Amniotic epithelial cell (primary cell): ENCODE measurements at places on chromosomes 12 and 14.

GRCh38 chr14:44286201-44286600, 220.9 kb downstream of the FSCB start:
- no peak for DNase-seq

DNA sequence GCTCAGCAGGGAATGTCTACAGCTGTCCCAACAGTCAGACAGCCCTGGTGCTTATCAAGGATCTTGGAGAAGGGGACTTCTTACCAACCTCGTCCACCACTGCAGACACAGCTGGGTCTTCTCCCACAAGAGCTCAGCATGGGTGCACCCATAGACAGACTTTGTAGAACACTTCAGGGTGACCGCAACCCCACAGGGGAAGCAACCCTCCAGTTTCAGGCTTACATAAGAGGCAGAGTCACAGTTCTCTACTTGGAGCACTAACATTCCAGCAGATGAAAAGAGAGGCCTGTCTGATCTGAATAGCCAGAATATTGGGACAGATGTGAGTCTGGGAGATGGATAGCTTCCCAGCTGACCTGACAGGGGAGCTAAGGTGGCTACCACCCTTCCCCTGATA, 3.5 kb upstream of the CLEC1A start:
- DNase-seq = no peak

DNA sequence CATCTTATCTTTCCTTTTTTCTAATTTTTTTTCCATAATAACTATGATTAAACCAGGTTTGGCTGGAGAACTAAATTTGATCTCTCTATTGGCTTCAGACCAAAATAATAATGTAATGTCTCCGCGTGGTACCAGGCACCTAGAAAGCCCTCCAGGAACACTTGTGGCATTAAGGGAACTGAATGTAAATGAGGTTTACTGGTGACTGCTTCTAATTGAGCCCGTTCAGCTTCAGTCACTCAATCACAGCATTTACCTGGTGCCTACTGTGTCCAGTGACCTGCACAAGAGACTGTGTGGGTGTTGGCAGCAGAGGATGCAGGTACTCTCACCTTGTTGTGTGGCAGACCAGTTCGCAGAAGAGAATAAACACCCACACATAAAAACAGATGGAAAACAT, 302.5 kb downstream of the DPF3 start:
- DNase-seq = no peak

DNA sequence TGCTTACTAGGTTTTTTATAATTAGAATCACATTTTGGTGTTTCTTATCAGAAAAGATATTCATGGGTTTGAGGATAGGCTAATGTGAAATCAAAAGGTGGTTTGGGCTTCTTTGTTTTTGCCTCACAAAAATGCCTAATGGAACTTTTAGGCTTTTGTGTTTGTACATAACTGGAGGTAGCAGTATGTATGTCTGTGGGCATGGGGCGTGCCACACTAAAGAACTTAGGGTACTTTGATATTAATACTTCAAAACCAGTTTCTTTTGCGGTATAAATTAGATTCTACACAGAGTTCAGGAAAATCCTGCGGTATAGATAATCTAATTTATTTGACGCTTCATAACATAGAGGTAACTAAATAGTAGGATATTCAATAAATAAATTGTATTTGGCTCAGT, 1.9 kb downstream of the ETV6 start:
- DNase-seq = no peak

GRCh38 chr14:24368562-24369252, 723 bp downstream of the NFATC4 start:
- DNase-seq = peak; percentile 45

GRCh38 chr14:65302571-65303189, 109.8 kb upstream of the FUT8 start:
- peak; percentile 44 for DNase-seq

DNA sequence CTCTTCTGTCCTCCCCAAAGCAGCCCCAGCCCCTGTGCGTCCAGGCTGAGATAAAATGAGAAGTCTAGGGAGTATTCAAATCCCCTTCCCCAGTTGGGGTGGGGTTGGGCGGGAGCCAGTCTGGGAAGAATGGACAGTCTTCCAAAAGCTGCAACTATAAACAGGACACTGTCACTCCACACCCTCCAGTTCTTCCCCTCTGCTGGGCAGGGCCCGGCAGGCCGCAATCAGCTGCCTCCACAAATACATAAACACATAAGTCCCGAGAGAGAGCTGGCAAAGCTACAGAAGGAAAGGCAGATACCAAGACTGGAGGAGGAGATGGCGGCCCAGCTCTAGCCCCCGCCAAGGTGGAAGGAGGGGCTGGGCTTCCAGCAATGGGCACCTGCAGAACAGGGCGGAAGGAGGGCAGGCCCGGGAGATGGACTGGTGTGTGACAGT, 12.7 kb downstream of the LTBP2 start:
- DNase-seq = peak; percentile 52

- DNase-seq = no peak
Observed at GRCh38 chr12:114868995-114869834, 185.2 kb upstream of the TBX3 start.

- DNase-seq = peak; percentile 40
Observed at GRCh38 chr14:70002589-70003346, 123.6 kb downstream of the SMOC1 start.

DNA sequence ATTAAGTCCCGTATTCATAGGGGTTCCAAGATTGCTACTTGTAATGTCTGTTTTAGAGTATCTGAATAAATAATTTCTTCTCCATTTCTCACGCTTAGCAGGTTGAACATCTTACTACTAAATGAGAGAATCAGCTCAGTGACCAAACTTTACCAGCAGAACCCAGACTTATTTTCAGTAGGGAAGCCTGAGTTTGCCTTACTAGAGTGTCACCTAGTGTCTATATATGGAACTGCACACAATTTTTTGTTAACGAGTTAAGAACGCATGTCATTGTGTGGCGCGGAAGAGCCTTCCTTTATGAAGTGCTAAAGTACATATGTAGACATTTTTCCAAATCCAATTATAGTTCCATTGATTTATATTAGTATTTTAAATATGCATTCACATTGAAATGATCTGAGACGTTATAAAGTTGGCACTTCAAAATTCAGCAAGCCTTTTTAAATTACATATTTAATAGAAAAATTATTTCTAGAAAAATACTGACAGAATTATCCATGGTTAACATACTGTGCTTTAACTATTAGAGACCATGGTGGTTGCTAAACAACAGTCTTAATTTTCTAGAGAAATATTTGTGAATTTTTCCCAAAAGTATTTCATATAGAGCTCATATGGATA, 88.3 kb downstream of the RPS29 start:
- DNase-seq = peak; percentile 67

DNA sequence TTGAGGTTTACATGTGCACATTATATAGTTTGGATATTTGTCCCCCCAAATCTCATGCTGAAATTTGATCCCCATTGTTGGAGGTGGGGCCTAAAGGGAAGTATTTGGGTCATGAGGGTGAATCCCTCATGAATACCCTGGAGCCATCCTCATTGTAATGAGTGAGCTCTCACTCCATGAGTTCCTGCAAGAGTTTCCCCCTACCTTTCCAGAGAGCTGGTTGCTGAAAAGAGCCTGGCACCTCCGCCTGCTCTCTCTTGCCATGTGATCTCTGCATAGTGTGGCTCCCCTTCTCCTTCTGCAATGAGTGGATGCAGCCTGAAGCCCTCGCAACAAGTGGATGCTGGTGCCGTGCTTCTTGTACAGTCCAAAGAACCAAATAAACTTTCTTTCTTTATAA, 234.3 kb upstream of the DIO2 start:
- no peak for DNase-seq

DNA sequence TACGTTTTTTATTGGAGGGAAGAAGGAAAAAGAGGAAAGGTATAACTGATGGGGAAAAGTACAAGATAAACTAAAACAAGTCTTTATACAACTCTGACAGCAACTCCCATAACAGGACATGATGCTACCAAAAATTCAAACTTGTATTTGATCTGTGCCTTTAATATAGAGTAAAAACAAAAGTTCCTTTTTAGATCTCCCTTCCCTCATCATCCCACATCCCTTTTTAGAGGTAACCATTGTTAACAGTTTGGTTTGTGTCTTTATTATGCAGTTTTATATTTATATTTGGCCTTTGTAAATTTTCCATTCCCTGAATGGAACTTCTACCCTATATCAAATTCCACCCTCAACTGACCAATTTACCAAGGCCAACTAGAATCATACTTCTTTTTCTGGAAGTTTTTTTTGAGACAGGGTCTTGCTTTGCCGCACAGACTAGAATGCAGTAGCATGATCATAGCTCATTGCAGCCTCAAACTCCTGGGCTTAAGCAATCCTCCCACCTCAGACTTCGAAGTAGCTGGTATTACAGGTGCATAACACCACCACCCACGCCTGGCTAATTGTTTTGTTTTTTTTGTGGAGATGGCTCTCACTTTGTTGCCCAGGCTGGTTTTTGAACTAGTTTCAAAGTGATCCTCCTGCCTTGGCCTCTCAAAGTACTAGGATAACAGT, 36.9 kb downstream of the RAB21 start:
- DNase-seq = no peak

DNA sequence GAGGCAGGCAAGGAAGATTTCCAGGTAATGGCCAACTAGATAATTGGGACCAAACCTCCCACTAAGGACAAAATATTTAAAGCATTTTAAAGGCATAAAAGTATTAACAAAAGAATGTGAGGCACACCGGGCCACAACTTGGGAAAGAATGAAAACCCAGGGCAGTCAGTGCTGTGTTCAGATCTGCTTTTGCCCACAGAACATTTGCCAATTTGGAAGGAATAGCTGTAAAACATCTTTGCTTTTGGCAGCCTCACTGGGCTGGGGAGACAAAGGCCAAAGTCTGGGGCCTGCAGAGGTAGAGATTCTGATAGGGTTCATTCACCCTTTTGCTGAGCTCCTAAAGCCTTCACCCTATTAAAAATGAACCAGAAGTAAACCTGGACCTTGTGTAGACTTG, 82.3 kb downstream of the SYNE3 start:
- no peak for DNase-seq

DNA sequence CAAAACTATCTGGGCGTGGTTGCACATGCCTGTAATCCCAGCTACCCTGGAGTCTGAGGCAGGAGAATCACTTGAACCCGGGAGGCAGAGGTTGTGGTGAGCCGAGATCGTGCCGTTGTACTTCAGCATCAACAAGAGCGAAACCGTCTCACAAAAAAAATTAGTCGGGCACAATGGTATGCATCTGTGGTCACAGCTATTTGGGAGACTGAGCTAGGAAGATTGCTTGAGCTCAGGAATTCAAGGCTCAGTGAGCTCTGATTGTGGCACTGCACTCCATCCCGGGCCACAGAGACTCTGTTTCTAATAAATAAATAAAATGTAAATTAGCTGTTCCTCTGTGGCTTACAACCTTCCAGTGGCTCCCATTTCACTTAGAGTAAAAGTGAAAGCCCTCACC, 28.0 kb downstream of the RCOR1 start:
- DNase-seq = peak; percentile 66

DNA sequence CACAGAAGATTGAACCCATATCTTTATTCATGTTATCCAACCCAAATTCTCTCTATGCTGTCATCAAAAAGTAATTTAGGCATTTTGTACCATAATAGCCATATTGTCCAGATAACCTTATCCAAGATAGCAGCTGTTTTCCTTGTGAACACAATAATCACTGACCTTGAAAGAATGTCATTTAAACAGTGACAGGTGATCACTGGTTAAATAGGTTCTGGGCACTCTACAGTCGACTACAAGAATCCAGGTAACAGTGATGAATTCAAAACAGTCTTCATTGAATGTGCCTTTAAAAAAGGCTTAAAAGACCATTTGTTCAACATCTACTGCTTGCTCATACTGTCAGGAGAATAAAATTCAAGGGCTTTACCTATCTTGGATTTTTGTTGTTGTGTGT, 4.6 kb upstream of the SPX start:
- DNase-seq = no peak

- DNase-seq = no peak
Observed at GRCh38 chr12:115885040-115885690, 392.3 kb downstream of the MED13L start.

DNA sequence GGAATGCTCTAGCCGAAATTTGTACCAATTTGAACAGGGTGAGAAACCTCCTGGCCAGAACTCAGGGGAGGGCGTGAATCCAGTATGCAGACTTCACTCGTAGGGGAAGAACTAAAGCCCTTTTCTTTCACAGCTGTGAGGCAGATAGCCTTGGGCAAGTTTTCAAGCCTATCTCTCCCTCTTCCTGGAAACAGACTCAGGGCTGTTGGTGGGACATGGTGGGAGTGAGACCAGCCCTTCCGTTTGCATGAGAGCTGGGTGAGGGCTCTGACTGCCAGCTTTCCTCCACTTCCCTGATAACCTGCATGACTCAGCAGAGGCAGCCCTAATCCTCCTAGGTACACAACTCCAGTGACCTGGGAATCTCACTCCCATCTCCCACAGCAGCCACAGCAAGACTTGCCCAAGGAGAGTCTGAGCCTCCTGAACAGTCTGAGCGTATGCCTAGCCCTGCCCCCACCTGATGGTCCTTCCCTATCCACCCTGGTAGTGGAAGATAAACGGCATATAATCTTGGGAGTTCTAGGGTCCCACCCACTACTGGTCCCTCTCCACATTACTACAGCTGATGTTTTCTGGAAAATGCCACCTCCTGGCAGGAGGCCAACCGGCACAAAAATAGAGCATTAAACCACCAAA, 170.1 kb upstream of the AMIGO2 start:
- DNase-seq = peak; percentile 47

DNA sequence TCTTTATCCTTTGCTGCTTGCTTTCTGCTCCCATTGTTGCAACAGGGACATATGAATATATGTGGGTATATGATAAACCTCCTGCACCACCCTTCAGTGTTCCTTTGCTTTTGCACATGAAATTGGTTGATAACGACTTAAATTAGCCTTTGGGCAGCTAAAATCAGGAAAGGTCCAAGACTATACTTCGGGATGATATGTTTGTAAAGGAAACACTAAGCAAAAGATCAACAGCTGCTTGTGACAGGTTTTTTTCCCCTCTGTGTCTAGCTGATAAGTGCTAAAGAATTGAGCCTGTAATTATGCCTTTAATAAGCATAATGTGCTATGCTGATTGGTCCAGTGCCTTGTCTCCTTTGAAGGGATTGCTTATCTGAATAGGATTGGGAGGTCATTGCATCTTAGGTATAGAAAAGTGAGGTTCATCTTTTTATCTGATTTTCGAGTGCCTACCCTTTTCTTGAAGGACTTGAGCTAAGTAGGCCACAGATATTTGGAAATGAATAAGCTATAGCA, 59.4 kb downstream of the PPHLN1 start:
- no peak for DNase-seq

DNA sequence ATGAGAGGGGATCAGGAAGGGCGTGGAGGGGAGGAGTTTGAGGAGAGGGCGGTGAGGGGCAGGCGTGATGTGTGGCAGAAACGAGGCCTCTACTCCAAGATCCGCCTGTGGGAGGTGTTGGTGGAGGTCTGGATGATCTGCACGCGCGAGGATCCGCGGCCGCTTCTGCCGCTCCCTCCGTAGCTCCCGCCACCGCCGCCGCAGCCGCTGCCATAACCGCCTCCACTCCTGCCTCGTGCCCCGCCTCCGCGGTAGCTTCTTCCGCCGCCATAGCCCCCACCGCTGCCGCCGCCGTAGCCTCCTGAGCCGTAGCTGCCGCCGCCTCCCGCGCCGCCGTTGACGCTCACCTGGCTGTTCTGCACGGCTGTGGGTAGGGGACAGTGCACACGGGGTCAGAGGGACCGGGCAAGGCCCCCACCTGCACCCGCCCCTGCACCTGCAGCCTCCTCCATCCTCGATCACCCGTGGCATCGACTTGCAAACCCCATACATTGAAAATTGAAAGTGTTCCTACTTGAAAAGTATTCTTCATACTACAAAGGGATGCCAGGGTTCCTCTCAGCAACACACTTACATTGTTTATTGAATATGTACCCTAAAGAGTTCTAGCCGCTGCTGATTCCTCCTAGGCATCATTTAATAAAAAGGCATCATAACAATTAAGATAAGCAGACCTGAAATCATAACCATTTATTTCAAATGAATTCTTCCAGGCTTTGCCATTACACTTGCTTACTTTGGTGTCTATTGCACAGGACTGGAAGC, 11.1 kb upstream of the KRT1 start:
- no peak for DNase-seq
